ENCODE measurements at places on chromosomes 3 and 15.

GRCh38 chr3:49699281-49699979 lies 10.1 kb downstream of the RNF123 start:
- DNase-seq, result no peak

DNA sequence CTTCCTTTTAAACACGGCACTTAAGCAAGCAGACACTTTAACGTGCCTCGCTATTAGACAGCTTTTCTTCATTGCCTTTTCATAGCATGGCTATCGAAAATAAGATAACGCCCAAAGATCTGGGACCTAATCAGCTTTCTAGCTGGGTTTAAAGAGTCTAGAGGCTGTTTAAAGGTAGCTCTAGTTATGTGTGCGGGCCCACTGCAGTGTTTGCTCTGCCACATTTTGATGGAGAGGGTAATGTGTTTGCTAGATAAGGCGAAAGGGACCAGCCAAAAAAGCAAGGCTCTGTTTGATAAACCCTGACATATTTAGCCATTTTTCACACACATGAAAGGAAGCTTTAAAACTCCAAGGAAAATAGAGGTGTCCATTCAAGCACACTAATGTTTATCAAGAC lies 91.6 kb downstream of the NR2F2 start:
- no peak for DNase-seq

DNA sequence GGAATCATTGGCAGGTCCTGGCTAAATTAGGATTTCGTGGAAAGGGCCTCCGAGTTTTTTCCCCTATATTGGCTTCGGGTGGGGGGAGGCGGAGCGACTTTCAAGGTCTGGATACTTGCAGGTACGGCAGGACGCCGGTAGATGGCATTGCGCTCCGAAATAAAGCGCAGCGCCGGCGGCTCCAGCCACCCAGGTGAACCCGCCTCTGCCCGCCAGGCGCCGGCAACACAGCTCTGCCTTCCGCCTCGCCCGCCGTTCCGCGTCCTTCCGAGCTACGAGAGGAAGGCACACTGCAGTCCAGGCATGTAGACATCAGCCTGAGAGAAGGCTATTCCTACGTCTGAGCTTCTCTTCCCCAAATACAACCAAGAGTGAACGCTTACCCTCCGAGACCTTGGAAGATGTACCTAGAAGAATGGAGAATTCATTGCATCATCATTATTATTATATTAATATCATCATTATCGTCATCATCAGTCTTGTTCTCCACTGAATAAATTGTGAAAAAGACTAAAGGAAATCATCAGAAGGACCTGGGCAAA lies 514.1 kb downstream of the MECOM start:
- DNase-seq, result peak; percentile 86

- no peak for DNase-seq
Measured at GRCh38 chr3:128318275-128318941, 148.3 kb downstream of the DNAJB8 start.

DNA sequence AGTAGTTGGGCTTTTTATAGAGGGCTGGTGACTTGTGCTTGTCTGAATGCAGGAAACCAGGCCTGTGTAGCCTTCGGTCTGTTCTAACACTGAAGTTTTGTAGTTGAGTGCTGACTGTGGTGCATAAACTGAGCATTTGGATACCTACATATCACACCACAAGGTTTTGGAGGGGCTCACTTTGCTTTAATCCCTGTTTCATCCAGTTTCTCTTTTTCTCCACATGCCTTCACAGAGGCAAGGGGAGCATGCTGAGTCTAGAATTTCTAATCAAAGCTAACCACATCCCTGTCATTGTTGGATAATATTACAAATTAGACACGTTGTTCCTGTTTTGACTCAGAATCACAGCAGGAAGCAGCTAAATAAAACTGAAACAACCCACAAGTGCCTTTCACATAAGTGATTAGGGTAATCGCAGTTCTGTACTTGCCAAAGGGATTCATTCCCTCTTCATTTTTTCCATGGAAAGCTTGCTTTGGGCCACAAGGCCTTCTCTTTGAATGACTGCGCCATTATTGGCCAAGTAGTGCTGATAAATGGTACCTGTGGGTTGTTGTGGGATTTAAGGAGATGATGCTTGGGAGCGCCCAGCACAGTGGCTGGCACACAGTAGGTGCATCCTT lies 48.9 kb downstream of the TGFBR2 start:
- no peak for DNase-seq

GRCh38 chr3:11791339-11792200 lies 55.1 kb downstream of the TAMM41 start:
- DNase-seq, result no peak

GRCh38 chr15:29812384-29812694 lies 9.9 kb downstream of the TJP1 start:
- DNase-seq, result no peak

- DNase-seq, result no peak
Measured at GRCh38 chr3:167754049-167754448, 18.5 kb downstream of the SERPINI1 start.

DNA sequence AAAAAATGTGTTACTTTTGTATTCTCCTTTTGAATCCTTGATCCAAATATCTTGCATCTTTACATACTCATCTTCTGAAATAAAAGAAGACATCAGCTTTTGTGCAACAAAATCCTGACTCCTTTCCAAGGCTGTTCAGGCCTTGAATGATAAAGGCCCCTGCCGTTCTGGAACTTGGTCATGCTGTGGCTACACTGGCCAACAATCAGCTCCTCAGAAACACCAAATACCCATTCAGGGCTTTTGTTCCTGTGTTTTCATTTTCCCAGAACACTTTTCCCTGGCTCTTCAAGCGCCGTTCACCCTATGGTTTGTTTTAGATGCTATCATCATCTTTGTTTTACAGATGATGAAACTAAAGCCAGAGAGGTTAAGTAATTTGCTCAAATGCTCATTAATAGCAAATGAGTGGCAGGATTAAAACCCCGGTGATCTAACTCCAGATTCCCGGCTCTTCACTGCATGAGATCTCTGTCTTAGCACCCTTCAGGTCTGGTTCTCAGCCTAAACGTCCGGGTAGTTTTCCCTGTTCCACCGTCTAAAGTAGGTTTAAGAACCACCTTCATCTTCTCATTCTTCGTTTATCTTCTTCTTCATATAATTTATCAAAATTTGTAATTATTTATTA lies 58.3 kb downstream of the EPHA3 start:
- DNase-seq, result no peak

DNA sequence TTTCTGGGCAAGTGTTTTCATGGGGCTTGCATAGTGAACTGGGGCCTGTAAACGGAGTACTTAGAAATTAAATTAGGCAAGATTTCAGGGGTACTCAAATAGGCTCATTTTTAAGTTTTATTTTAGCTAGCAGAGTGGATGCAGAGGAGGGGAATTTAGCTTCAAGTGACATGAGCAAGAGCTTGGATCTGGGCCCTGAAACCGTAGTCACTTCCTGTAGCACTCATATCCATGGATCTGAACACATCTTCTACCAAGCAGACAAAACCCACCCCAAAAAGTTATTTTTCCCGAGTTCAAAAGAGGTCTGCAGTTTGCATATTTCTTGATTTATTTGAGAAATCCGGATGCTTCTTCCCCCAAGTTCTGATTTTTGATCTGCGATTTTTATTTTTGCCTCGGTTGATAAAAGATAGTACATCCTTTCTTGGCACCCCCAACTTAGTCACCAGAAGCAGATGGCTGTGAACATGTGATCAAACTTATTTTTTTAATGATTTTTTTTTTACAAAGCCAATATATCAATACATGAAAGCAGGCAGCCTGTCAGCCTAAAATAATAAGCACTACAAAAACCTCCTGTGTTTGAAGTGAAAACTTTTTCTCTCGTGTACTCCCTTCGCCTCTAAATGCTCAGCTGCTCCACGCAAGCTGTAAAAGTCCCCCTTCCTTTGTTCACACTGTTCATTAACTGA lies 36.6 kb upstream of the STT3B start:
- DNase-seq, result no peak

GRCh38 chr15:100770661-100771584 lies 108.7 kb upstream of the ALDH1A3 start:
- no peak for DNase-seq

- DNase-seq, result no peak
Measured at GRCh38 chr15:47929138-47929803, 191.5 kb upstream of the SLC24A5 start.

- DNase-seq, result no peak
Measured at GRCh38 chr3:66317750-66318376, 97.1 kb downstream of the SLC25A26 start.

DNA sequence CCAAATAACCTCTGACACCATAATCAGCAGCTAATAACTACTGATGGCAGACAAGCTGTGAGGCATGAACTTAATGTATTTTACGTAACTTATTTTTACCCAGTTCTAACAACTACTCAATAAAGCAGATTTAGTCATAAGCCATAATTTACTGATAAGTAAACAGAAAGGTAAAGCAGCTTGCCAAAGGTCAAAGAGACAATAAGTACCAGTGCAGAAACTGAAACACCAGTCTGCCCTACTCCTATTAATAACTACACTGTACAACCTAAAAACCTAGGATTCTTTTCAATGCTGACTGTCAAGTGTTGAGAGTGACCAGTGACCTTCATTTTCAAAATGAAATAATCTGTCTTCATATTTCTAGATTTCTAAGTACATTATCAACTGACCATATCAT lies 152.2 kb downstream of the NR2E3 start:
- no peak for DNase-seq

- no peak for DNase-seq
Measured at GRCh38 chr3:171261487-171261886, 198.7 kb downstream of the TNIK start.

DNA sequence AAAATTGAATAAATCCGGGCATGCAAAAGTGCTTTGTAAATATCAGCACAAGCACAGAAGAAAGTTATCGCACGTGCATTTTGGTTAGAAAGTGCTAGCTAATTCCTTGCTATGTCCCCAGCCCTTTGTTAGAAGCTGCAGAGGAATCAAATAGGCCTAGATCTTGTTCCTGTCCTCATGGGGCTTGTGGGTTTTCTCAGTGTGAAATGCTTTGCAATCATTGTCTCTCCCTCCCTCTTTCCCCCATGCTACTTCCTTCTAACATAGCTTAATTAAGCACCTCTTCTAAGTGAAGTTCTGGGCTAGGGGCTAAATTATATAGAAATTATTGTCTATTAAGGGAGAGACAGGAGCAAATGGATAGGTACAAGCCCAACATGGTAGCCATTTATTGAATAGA lies 271.7 kb downstream of the RPLP1 start:
- DNase-seq, result no peak

DNA sequence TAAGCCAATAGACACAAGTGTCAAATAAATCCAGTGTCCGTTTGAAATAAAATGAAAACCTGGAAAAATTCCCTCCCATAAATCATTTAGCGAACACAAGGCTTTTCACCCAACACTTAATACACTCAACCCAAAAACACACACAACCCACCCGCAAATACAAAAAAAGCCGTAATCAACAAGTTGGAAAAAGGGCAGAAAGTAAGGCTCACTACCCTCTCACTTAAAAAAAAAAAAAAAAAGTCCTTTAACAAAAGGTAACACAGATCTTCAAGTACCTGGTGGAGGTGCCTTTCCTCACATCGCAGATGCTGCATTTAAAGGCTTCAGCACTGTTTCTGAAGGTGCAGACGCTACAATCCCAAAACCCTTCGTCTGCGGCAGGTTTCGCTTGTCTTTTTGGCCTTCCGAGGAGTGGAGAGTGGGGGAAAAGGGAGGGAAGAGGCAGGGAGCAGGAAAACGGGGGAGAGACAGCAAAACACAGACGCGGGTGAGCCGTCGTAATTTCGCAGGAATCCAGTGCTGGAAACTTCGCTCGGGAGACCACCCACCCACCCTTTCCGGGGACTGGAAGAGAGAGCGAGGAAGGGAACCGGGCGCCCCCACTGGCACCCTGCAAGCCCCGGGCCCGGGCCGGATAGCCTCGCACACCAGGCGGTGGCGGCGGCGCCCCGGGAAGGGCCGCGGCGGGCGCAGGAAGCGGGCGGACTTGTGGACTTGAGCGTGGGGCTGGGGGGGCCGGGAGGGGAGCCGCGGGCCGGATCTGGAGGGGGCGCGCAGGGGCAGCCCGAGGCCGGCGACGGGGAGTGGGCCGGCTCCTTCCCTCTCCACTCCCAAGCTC lies 401.8 kb downstream of the SHQ1 start:
- DNase-seq, result peak; percentile 83

DNA sequence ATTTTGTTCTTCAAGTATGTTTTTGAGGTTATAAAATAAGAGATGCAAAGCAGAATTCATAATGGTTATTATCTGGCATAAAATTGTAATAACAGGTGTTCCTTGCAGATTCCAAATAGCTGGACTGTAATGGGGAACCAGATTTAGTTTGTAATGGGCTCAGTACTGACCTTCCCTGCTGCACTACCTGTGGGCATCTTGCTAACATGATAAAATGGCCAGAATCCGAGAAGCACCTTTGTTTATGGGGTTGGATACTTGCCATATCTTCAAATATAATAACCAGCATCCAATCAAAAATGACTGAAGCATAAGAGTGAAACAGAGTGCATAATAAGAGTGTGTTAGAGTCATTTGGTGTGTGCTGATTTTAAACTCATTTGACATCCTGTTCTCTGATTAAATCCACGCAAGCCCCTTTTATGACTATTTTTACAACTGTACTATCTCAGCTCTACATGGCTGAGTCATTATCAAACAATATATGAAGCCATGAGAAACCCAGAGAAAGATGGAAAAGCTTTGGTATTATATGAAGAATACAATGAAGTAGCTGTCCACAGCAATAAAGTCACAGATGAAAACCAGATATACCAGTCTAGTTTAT lies 292.4 kb downstream of the CNTN4 start:
- no peak for DNase-seq

- no peak for DNase-seq
Measured at GRCh38 chr3:143306407-143306806, 186.8 kb downstream of the CHST2 start.

DNA sequence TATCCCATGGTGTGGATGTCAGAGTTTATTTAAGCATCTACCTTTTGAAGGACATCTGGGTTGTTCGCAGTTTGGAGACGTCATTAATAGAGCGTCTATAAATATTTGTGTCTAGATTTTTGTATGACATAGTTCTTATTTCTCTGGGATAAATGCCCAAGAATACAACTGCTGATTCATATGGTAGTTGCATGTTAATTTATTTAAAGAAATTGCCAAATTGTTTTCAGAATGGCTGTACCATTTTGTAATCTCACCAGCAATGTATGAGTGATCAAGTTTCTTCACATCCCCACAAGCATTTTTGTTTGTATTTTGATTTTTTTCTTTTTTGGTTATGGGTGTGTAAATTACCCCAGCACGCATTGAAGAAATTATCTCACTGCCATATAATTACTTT lies 656.9 kb downstream of the NTRK3 start:
- no peak for DNase-seq

All from right kidney (tissue), 9 donors.